Activated CD4-positive, alpha-beta memory T cell treated with anti-CD3 and anti-CD28 coated beads, Interleukin-2, amount 10 ng/mL, durations not matched to agents 7 days and 5 days (primary cell): ENCODE measurements at places on chromosomes 3 and 15. TPM values are rescaled to one million over a fixed set of nuclear protein-coding genes. Genes with fewer than 3 reads are reported as not detected.

ERICH6 gene
- total RNA-seq, result 0.81 TPM

GRCh38 chr15:100129677-100130076 lies 212.1 kb downstream of the ADAMTS17 start:
- DNase-seq, result no peak

DNA sequence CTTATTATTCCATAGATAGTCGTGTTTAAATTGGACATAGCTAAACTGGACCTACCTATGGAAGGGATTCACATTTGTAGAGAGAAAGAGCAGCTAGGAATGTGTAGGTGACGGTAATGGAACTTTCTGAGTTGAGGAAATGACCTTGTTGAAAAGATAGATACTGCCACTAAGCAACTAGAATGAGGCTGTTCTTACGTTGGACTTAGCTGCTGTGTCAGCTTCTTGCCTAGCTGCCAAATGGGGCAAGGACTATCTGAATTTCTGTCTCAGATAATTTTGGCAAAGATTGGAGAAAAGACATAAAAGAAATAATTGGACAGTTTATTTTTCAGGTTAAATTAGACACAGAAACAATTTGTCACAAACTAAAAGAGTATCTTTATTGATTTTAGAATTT lies 68.8 kb downstream of the MEF2A start:
- DNase-seq, result no peak

DNA sequence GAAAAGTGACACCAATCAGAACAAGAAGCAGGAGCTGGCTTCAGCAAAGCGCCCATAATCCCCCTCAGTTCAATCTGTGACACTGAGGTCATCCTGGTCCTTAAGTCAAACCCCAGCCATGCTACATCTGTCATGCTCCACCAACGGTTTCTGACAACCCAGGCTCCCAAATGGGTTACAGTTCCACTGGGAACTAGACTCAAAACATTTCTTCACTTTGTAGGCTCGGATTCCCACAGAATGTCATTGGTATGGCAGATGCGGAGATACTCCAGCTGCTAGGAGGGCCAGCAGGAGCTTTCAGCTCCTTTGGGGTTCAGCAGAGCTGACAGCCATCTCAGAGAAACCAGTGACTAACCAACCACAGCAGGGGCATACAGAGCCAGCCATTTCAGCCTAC lies 48.9 kb downstream of the SUMF1 start:
- DNase-seq, result no peak

GRCh38 chr3:12409684-12410596 lies 74.3 kb upstream of the TSEN2 start:
- no peak for DNase-seq

- no peak for DNase-seq
These were observed 381.6 kb upstream of the NAALADL2 start for GRCh38 chr3:174477491-174477890.

GRCh38 chr3:8460815-8461456 lies 40.7 kb upstream of the LMCD1 start:
- no peak for DNase-seq

CCRL2 gene
- total RNA-seq, result 5.4 TPM

- DNase-seq, result peak; percentile 25
These were observed 109.2 kb downstream of the EPHB1 start for GRCh38 chr3:134904241-134904771.

DNA sequence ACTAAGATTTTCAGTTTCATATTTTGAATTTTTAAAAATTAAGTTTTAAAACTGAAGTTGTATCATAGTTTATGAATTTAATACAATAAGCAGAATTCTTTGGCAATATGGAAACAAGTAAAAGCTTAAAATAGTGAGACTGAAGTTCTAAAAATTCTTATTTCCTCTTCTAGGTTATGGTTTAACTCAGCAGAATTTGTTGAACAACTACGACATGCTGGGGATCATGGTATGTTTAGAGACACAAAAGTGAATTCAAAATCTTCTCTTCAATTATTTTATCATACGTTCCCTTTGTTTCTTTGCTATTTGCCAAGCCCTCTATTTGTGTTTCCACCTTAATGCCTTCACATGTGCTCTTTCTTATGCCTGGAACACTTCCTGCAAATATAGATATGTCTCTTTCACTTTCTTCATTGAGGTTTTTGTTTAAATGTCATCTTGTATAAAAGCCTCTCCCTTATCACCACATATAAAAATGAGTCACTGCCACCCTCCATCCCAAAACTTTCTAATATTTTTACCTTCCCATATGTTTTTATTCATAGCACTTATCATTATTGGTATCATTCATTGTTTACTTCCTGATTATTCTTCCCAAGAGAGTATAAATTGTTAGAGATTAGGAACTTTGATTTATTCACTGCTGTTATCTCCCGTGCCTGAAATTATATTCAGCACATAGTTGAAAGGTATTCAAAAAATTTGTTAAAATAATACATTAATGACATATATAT lies 6.4 kb downstream of the SUCNR1 start:
- DNase-seq, result no peak

CORO2B gene
- not detected for total RNA-seq

HAUS2 gene
- 35.1 TPM for total RNA-seq

CEP63 gene
- total RNA-seq, result 24.2 TPM

A4GNT gene
- not detected for total RNA-seq

GPR62 gene
- not detected for total RNA-seq
